Pancreas (tissue), 10 donors: ENCODE measurements at places on chromosomes 1 and 21. TPM values are rescaled to one million over a fixed set of nuclear protein-coding genes. Genes with fewer than 3 reads are reported as not detected.

The SPRR1A gene
- not detected for polyA plus RNA-seq

The BRDT gene
- not detected for polyA plus RNA-seq

The TMIGD3 gene
- 1.7 TPM for polyA plus RNA-seq

The FBLIM1 gene
- 20.4 TPM for polyA plus RNA-seq

The ELAVL4 gene
- 10.3 TPM for polyA plus RNA-seq

The CHODL gene
- 0.16 TPM for polyA plus RNA-seq

The HTR6 gene
- not detected for polyA plus RNA-seq

- H3K4me1 ChIP-seq, result no peaks in the 10 kb centered on the region
- no peak for DNase-seq
- H3K27me3 ChIP-seq, result no peaks in the 10 kb centered on the region
- H3K4me3 ChIP-seq, result no peak overlapping the region
- H3K27ac ChIP-seq, result no peak overlapping the region
Observed at GRCh38 chr1:54172614-54173599, 20.1 kb upstream of the CDCP2 start.

DNA sequence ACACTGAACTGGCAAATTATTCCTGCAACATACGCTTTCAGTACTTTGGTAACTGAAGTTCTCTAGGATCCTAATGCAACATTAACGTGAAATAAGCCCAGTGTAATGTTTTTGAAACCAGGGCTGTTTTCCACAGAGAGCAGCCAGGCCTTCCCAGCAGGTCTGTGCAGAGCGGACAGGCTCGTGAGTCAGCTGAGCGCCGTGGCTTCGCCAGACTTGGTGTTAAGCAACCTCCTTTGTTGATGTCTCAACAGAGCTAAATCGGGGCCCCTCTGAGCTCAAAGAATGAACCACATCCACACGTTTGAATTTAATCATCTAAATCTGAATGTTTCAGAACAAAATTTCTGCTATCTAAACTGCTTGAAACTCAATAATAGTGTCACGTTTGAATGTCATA, 181.8 kb upstream of the FMN2 start:
- H3K4me1 ChIP-seq, result no peaks in the 10 kb centered on the region
- DNase-seq, result peak; percentile 32
- H3K27ac ChIP-seq, result no peak overlapping the region
- no peaks in the 10 kb centered on the region for H3K36me3 ChIP-seq

DNA sequence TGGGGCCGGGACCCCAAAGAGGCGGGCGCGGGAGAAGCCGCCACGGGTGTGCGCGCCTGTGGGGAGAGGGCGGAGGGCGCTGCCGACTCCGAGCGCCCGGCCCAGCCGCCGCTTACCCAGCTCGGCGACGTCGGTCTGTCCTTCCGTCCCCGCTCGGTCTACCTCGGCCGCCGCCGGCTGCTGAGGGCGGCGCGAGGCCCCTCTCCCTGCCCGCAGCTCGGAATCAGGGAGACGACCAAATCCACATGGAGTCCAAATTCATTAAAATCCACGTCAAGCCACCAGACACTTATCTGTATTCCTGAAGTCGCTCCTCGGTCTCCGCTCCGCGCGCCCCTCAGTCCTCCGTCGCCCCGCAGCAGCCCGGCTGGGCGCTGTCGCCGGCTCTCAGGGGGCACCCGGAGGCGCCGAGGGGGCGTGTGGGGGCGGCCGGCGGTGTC, 637 bp downstream of the PLXNA2 start:
- H3K4me1 ChIP-seq, result peaks cover 7% of the 10 kb centered on the region
- no peaks in the 10 kb centered on the region for H3K36me3 ChIP-seq
- peak; percentile 78 for DNase-seq
- H3K27me3 ChIP-seq, result no peaks in the 10 kb centered on the region
- peak overlapping the region; percentile 96 for H3K4me3 ChIP-seq

GRCh38 chr1:1627261-1627828, 4.6 kb upstream of the MMP23B start:
- H3K4me3 ChIP-seq, result no peak overlapping the region
- no peaks in the 10 kb centered on the region for H3K36me3 ChIP-seq
- no peak overlapping the region for H3K27ac ChIP-seq
- no peaks in the 10 kb centered on the region for H3K27me3 ChIP-seq

DNA sequence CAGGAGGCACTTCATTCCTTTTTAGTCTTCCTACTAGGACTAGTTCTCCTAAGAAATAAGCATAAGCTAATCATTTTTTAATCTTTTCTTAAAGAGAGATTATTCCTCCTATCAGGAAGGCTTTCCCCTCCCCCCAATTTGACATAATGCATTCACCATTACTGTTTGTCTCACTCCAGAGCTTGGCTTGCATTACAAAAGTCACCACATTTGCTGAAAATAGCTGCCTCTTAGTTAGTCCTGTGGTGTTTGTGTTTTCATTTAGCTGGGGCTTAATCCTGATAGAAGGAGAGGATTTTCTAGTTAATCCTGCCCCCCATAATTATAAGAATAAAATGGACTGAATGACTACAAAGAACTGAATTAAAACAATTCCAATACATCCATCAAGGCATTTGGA, 307.1 kb upstream of the RRP15 start:
- no peaks in the 10 kb centered on the region for H3K27me3 ChIP-seq
- no peak overlapping the region for H3K4me3 ChIP-seq
- no peak for DNase-seq
- H3K4me1 ChIP-seq, result no peaks in the 10 kb centered on the region
- no peak overlapping the region for H3K27ac ChIP-seq

DNA sequence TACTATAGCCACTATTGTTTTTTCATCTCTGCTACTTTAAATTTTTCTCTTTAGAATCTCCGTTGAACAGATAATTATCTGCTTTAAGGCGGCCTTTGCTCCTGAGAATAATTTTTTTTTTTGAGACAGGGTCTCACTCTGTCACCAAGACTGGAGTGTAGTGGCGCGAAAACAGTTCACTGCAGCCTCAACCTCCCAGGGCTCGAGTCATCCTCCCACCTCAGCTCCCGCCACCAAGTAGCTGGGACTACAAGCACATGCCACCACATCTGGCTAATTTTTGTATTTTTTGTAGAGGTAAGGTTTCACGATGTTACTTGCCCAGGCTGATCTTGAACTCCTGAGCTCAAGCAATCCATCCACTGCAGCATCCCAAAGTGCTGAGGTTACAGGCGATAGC, 28.6 kb downstream of the TRIT1 start:
- no peaks in the 10 kb centered on the region for H3K27me3 ChIP-seq
- no peak overlapping the region for H3K27ac ChIP-seq
- H3K4me3 ChIP-seq, result no peak overlapping the region
- H3K4me1 ChIP-seq, result peaks cover 13% of the 10 kb centered on the region
- DNase-seq, result no peak

DNA sequence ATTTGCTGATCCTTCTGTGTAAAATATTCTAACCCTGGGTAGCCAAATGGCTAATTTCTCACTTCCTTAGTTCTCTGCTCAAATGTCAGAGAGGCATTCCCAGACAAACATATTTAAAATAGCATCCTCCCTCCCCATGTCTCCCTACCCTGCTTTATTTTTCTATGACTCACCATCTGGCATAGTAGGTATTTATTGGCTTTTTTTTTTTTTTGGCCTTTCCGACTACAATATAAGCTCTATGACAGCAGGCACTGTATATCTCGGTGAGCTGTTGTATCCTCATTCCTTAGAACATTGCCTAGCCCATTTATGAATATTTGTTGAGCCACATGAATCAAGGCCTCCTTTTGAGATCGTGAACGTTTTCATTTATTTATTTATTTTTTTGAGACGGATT, 1.5 kb upstream of the NEK7 start:
- no peaks in the 10 kb centered on the region for H3K4me1 ChIP-seq
- H3K27ac ChIP-seq, result no peak overlapping the region
- H3K4me3 ChIP-seq, result no peak overlapping the region
- H3K36me3 ChIP-seq, result no peaks in the 10 kb centered on the region
- H3K27me3 ChIP-seq, result no peaks in the 10 kb centered on the region

DNA sequence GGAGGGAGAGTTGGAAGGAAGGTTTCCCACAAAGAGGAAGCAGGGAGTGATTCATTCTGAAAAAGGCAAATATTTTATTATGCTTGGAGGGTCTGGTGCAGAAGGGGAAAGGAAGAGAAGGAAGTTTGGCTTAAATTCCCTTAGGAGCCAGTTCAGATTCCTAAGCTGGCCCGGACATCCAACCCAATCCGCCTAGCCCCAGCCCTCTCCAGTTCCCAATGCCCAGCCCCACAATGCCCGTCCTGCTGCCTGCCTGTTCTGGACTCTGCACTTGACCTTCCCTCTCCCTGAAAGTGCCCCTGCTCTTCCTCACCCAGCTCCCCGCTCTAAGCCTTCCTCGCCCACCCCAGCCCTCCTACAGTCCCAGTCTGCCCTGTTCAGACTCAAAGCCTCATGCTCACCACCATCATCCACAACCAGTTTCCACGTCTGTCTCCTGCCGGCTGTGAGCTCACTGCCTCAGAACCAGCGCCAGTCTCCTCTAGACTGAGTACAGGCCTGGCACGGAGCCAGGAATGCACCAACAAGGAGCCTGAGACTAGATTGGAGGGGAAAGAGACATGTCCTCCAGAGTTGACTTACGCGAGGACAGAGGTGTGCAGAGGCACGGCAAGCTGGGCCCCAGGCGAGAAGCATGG, 18.9 kb downstream of the CAPN2 start:
- H3K27me3 ChIP-seq, result no peaks in the 10 kb centered on the region
- H3K4me1 ChIP-seq, result peaks cover 13% of the 10 kb centered on the region
- no peaks in the 10 kb centered on the region for H3K36me3 ChIP-seq
- DNase-seq, result no peak
- H3K27ac ChIP-seq, result peak overlapping the region; percentile 34
- H3K4me3 ChIP-seq, result no peak overlapping the region

- H3K27me3 ChIP-seq, result no peaks in the 10 kb centered on the region
- H3K27ac ChIP-seq, result peak overlapping the region; percentile 46
- DNase-seq, result no peak
- no peaks in the 10 kb centered on the region for H3K36me3 ChIP-seq
- peaks cover 27% of the 10 kb centered on the region for H3K4me1 ChIP-seq
Observed at GRCh38 chr1:8097908-8098307, 71.8 kb upstream of the ERRFI1 start.

DNA sequence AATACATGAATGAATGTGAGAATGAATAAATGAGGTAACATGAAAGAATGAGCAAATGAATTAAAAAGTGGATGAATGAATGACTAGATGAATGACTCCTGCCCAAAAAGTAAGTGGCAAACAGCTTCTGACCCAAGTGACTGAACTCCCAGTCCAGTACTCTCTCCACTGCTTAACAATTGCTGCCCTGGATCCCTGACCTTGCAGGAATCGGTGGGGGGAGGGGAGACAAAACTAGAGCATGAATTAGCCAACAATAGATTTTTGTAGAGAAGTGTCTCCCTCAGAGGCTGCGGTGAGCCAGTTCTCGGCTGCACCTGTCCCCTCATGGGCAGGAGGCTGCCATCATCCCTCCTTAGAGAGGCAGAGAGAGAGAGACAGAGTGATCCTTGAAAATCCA, 5.9 kb upstream of the GRIK3 start:
- peaks cover 2% of the 10 kb centered on the region for H3K27me3 ChIP-seq
- no peak overlapping the region for H3K4me3 ChIP-seq
- no peaks in the 10 kb centered on the region for H3K36me3 ChIP-seq
- DNase-seq, result no peak

GRCh38 chr1:35573198-35574124, at the start of gene TFAP2E:
TSS of gene TFAP2E (plus strand) at chr1:35573314. CDS start at chr1:35573578, 264 bp downstream.
- H3K36me3 ChIP-seq, result no peaks in the 10 kb centered on the region
- H3K27ac ChIP-seq, result no peak within 1 kb of the TSS
- no peaks in the 10 kb centered on the region for H3K27me3 ChIP-seq
- peak; percentile 86 for DNase-seq

- H3K36me3 ChIP-seq, result no peaks in the 10 kb centered on the region
- H3K27ac ChIP-seq, result no peak overlapping the region
- no peaks in the 10 kb centered on the region for H3K27me3 ChIP-seq
- H3K4me1 ChIP-seq, result no peaks in the 10 kb centered on the region
Observed at GRCh38 chr1:195275710-195276109, 1332.5 kb downstream of the KCNT2 start.
